B cell (primary cell): ENCODE measurements at places on chromosomes 2 and 18. TPM values are rescaled to one million over a fixed set of nuclear protein-coding genes. Genes with fewer than 3 reads are reported as not detected.

DNA sequence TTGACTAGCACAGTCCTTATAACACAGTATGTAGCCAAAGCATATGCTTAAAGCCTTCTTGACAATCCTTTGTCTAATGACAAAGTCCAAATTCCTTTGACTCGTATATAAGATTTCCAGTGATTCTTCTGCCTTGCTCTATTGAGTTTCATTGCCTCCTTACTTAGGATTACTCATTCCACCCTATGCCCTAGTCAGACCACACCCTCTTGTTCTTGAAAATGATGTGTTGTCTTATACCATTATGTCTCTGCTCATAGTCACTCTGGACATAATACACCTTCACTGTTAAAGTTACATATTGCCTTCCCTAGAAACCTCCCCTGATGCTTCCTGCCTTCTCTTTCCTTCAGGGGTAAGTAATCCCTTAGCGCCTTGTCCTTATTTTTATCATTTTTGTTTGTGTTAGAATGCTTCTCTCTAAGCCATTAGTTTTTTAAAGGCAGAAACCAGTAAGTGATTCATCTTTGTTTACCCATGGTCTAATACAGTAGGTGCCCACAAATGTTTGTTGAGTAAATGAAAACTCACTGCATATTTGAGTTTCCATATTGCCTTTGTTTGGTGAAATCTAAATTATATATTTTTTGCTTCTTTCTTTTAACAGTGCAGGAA, 19.3 kb downstream of the GPD2 start:
- DNase-seq = no peak

DNA sequence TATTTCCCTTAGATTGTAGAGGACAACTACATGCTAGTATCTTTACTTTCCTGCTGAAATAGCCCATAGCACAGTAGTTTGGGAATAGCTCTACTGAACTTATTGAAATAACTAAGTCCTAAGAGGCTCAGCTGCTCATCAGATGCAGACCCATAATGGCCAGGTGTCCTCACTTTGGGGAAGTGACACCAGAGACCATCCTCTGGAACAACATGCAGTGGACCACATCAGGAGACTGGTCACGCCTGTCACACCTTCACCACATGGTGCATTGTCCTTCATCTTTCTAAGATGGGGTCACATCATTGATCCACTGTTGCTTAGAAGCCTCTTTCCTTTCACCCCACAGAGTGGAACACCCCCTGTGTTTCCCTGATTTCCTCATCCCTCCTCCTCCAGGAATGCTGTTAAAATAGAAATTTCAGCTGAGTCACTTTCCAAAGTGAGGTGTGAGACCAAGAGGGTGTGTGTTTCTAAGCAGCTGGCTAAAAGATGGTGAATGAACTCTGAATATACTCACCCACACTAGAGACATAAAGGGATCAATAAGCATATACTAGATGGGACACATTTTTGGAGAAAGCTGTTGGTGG, 215.2 kb upstream of the LRRTM1 start:
- no peak for DNase-seq

DNA sequence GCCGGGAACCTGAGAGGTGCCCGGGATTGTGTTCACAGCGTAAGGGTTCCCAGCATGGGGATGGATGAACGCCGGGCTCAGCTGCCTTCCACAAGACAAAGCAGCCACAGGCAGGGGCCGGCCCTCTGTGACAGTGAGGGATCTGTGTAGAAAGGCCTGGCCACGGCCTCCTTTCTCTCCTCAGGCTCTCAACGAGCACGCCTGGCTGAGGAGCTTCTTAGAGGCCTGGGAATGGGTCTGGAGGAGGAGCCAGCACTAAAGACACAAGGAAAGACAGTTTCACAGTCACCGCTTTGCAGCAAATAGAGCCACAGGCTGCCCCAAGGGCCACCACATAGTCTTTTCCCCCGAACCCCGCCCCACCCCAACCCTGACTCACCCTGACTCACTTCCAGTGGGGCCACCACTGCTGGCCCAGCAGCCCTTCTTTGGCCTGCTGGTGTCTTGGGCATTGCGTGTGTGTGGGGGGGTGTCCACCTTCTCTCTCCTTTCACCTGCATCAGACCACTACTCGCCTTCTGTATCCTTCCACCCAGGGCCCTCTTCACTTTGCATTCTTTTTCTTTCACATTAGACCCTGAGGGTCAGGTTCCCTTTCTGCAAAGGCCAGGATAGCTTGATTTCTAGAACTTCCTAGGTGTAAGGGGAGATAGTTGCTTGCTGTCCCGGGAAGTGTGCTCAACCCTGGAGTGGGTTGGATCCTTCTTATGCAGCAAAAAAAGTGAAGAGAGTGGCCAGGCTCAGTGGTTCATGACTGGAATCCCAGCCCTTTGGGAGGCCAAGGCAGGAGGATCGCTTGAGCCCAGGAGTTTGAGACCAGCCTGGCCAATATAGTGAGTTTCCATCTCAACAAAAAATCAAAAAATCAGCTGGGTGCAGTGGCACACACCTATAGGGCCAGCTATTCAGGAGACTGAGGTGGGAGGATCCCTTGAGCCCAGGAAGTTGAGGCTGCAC, 19.3 kb upstream of the HPCAL1 start:
- no peak for DNase-seq

GRCh38 chr18:49886891-49887764, 73.8 kb upstream of the ACAA2 start:
- DNase-seq = no peak

GRCh38 chr18:34540897-34541296, 169.2 kb upstream of the DTNA start:
- no peak for DNase-seq

DNA sequence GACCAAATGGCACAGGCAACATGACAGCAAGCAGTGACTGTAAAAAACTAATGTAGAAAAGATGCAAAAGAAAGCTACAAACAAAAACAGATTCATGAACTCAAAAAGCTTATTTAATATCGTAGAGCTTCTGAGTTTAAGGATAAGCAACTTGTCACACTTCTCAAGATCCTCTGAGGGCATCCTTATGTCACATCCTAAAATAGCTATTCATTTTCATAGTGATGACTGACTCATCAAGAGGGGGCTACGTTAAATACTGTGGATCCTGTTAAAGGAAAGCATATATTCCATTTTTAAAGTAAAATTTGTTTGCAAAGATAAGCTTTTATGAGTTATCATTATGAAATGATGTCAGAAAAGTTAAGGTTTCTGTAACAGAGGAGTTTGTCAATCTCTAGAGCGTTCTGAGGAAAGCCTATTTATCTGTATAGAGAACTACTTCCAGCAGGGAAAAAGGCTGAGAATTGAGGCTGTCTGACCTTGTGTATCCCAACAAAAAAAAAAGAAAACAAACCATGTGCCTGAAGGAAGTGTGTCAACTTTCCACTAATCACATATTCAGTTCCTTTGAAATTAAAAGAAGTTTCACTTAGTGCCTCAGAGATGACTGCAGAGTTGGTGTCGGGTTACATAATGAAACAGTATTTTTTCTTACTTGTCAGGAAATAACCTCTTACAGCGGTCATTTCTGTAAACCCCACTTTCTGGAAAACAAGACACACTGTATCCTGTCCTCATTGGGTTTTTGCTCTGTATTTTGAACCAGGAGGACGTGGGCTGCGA, 115.5 kb downstream of the ESCO1 start:
- DNase-seq = no peak

GRCh38 chr18:31581498-31582197, 10.0 kb upstream of the TTR start:
- DNase-seq = no peak

DNA sequence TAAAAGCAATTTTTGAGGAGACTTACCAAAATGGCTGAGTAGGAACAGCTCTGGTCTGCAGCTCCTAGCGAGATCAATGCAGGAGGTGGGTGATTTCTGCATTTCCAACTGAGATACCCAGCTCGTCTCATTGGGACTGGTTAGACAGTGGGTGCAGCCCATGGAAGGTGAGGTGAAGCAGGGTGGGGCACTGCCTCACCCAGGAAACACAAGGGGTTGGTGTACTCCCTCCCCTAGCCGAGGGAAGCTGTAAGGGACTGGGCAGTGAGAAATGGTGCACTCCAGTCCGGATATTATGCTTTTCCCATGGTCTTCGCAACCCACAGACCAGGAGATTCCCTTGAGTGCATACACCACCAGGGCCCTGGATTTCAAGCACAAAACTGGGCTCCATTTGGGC, 419.0 kb downstream of the NUP35 start:
- DNase-seq = no peak

DNA sequence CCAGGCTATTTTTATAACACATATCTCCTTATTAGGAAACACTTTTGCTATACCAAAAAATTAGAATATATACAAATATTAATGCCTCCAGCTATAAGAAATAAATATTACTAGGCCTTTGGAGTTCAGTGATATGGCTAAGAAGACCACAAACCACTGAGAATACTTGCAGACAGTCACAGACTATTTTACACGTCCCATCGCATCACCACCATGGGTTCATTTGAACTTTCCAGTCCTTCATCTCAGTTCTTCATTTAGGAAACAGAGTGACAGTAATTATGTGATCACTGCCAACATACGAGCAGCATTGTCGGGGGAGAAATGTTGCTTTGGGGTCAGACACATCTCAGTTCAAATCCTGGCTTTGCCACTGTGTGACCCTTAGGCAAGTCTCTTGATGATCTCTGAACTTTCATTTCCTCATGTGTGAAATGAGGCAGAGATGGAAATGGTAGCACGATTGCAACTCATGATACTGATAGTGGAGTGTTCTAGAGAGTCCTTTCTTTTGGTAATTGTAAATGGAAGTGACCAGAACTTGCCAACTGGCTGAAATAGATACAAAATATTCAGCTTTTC, 138.9 kb upstream of the NRP2 start:
- DNase-seq = no peak

- DNase-seq = no peak
These were observed 95.8 kb downstream of the TGOLN2 start for GRCh38 chr2:85231952-85232351.

DNA sequence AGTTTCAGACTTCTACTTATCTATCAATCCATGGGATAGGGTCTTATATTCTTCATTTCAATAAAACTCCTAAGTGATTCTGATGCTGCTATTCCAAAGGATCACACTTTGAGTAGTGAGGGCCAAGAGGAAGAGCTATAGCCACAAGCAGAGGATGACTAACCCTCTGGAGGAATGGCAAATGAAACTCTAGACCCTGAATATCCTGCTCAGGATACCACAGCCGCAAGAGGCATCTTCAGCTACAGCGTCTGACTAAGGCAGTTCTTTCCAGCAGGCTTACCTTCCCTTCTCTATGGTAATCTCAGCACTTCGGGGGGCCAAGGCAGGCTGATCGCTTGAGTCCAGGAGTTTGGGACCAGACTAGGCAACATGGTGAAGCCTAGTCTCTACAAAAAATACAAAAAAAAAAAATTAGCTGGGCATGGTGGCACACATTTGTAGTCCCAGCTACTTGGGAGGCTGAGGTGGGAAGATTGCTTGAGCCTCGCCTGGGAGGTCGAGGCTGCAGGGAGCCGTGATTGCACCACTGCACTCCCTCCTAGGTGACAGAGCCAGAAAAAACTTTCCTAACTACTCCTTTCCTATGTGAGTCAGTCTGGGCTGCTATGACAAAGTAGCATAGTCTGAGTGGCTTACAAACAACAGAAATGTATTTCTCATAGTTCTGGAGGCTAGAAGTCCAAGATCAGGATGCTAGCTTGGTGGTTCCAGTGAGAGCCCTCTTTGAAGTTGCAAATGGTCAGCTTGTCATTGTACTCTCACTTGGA, 371.9 kb downstream of the IRS1 start:
- no peak for DNase-seq

DNA sequence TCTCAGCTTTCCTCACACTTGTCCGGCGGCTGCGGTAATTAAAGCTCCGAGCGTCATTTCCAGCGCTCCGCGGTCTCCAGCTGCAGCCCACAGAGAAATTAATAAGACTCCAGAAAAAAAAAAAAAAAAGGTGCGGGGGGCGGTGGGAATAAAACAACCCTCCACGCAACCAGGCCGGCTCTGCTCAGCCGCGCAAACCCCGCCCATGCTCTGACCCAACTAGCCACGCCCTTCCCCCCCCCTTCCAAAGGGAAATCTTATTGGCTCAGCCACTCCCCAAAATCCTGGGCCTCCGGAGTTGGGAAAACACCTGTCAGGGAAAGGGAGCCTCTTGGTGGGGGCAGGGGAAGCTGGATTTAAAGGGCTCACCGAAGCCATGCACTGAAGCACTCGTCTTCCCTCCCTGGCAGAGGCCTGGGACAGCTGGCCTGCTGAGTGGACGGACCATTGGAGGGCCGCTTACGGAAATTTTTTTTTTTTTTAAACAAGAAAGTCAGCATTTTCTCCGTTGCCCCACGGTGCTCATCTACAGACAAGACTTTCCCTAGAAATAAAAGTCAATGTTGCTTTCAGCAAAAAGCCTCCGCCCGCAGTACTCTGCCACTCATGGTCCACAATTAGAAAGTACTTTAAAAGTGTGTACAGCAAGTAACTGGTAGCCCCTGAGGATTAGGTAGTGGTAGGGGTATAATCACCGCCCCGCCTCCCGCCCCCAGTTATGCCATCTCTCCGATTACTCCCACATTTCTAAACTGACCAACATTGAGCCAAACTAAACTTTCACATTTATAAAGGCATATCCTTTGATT, 674 bp upstream of the ERBB4 start:
- no peak for DNase-seq

- DNase-seq = peak; percentile 64
These were observed 1.4 kb downstream of the SMC6 start for GRCh38 chr2:17752246-17752645.

GRCh38 chr18:69951182-69951581, 3.5 kb upstream of the CD226 start:
- no peak for DNase-seq

GRCh38 chr2:128876986-128877983, 558.6 kb upstream of the HS6ST1 start:
- no peak for DNase-seq

GRCh38 chr2:185372188-185372587, 366.4 kb upstream of the FSIP2 start:
- DNase-seq = no peak

GRCh38 chr18:74870950-74871349, 273.3 kb downstream of the ZNF407 start:
- no peak for DNase-seq

GRCh38 chr2:183996825-183997793, 601.2 kb upstream of the ZNF804A start:
- no peak for DNase-seq

DNA sequence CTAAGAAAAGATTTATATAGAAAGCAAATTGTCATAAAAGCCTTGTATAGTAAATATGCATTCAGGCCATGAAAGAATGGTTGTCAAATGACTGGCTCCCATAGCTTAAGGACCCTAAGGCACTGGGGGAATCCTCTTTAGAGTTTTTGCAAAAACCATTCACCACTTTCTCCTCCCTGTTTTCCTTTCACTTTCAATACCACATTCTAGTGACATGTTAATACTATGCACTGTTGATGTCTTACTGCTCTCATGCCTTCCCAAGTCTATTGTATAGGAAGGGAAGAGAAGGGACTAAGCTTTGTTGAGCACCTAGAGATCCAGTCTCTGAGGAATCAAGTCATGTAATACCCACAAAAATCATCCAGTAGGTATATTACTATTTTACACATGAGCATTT, 383.0 kb upstream of the LRRTM1 start:
- no peak for DNase-seq

The COL6A3 gene
- polyA plus RNA-seq = 0.01 and 0.03 TPM in 2 replicates

The MARS2 gene
- polyA plus RNA-seq = 3.1 and 5.1 TPM in 2 replicates

The MOGAT1 gene
- polyA plus RNA-seq = not detected in 2 replicates

The MBD1 gene
- 135 and 149 TPM in 2 replicates for polyA plus RNA-seq

The NT5C1B gene
- not detected in 2 replicates for polyA plus RNA-seq

The SLC35F6 gene
- 7.7 and 10.4 TPM in 2 replicates for polyA plus RNA-seq

The CDH2 gene
- not detected in 2 replicates for polyA plus RNA-seq

The IGFBP5 gene
- not detected in 2 replicates for polyA plus RNA-seq

The HRH4 gene
- 0.03 TPM in 1 of 2 replicates, not detected in the other for polyA plus RNA-seq

The TTR gene
- not detected in 2 replicates for polyA plus RNA-seq
